ENCODE measurements at places on chromosomes 1 and 21. TPM values are rescaled to one million over a fixed set of nuclear protein-coding genes. Genes with fewer than 3 reads are reported as not detected.

DNA sequence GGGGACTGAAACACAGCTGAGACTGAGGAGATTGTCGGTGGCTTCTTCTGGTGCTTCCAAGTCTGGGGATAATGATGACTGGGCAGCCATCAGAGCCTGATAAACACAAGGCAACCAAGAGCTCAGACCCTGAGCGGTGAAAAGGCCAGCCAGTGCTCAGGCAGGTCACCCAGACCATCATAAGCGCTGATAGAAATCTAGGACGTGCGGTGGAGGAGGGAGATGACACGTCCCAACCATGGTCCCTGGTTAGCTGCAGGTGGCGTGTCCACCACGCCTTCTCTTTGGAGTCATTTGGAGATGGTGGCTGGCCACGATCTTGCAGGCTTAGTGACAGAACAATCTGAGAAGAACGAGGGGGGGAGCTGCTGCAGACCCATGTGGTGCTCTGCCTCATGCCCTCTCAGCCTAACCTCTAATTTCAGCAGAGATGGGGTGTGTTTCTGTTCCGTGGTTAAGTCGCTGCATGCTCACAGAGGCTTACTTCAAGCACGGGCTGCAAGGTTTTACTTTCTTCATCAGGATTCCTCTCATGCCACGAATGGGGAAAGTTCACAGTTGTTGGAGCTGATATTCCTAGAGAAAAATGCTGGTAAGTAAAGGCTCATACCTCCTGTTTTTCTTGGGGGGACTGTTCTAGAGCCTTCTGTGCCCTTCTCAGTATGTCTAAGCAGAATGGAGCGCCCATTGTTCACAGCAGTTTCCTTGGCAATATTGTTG lies 17.4 kb upstream of the IGSF5 start:
- no peak for DNase-seq

DNA sequence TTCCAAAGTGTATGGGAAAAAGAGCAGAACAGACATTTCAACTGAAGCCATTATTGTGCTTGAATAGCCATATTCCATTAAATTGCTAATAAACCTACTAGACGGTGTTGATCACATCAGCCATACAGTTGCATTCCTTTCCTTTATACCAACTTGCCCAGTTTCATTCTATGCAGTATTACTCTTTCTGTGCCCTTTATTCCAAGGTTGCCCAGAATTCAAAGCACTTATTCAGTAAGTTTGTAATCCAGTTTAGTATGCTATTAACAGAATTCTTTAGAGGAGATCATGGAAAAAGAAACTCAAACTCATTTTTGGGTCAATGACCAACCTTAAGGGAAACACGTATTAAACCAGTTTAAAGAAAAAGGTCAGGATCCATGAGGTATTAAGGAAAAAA lies 89.5 kb downstream of the DDAH1 start:
- no peak for DNase-seq

The THEM5 gene
- polyA plus RNA-seq, result not detected

The SMCP gene
- polyA plus RNA-seq, result not detected

The IQCC gene
- 0.83 TPM for polyA plus RNA-seq

- DNase-seq, result no peak
Measured at GRCh38 chr1:184768467-184768866, 13.8 kb upstream of the EDEM3 start.

- DNase-seq, result no peak
Measured at GRCh38 chr1:40058453-40059337, 18.2 kb downstream of the CAP1 start.

DNA sequence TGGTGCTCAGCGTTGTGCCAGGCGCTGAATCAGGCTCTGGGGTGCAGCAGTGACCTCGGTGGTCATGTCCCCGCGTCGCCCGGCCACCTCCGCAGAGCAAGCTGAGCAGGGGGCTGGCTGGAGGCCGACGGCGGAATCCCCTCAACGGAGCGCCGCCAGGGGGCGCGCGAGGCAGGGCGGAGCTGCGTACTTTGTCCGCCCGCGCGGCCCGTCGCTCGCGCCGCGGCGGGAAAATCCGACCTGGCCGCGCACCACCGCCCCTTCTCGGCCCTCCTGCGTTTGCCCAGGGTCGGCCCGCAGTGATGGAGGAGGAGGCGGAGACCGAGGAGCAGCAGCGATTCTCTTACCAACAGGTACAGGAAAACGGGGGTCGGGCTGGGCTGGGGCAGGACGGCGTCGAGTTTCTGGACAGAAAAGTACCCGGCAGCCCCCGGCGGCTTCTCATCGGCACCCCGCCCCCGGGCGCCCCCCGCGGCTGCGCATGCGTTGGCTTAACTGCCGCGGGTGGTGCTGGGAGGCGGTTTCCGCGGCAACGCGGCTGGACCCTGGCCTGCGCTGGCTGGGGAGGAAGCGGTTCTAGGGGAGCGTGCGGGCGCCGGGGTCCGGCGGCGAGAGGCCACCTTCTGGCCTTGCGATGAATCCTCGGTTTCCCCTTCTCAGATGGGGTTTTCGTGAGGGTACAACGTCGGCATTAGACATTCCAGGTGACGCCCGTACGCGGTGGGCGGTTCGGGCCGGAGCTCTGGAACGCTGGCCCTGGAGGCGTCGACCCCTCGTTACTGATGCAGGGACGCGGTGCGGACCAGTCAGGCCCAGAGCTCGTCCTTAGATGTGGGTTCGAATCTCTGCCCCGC lies at the start of gene CENPS:
Gene CENPS, plus strand, starts transcription at position 218 of the 854 bp plus-strand sequence. Its CDS starts 85 bp downstream, at position 303.
- peak; percentile 94 for DNase-seq

DNA sequence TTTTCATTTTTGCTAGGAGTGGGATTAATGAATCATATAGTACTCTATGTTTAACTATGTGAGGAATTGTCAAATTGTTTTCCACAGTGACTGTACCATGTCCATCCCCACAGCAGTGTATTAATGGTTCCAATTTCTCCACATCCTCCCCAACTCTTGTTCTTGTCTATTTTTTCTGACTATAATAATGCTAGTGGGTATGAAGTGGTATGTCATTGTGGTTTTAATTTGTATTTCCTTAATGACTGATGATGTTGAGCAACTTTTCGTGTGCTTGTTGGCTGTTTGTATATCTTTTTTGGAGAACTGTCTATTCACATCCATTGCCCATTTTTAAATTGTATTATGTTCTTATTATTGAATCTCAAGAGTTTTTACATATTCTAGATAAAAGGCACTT lies 10.0 kb upstream of the KPRP start:
- DNase-seq, result no peak

- DNase-seq, result no peak
Measured at GRCh38 chr1:1418464-1419362, 2.4 kb downstream of the ANKRD65 start.

DNA sequence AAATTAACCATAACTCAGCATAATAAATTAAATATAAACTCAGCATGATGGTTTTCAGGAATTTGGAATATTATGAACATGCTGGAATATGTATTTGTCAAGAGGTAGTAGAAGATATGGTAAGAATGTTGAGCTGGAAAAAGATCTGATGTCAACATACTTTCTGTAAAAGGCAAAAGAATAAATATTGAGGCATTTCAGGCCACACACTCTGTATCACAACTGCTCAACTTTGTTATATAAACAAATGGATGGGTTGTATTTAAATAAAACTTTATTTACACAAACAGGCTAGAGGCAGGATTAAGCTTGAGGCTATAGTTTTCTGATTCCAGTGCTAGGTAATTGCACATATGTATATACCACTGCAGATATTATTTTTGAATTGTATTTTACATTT lies 1409.4 kb downstream of the MRPL39 start:
- no peak for DNase-seq
